ENCODE measurements at places on chromosomes 2 and 18. TPM values are rescaled to one million over a fixed set of nuclear protein-coding genes. Genes with fewer than 3 reads are reported as not detected.

- no peak for DNase-seq
- no peak overlapping the region for H3K4me3 ChIP-seq
- no peaks in the 10 kb centered on the region for H3K4me1 ChIP-seq
Observed at GRCh38 chr18:38664929-38665328, 1099.3 kb upstream of the CELF4 start.

DNA sequence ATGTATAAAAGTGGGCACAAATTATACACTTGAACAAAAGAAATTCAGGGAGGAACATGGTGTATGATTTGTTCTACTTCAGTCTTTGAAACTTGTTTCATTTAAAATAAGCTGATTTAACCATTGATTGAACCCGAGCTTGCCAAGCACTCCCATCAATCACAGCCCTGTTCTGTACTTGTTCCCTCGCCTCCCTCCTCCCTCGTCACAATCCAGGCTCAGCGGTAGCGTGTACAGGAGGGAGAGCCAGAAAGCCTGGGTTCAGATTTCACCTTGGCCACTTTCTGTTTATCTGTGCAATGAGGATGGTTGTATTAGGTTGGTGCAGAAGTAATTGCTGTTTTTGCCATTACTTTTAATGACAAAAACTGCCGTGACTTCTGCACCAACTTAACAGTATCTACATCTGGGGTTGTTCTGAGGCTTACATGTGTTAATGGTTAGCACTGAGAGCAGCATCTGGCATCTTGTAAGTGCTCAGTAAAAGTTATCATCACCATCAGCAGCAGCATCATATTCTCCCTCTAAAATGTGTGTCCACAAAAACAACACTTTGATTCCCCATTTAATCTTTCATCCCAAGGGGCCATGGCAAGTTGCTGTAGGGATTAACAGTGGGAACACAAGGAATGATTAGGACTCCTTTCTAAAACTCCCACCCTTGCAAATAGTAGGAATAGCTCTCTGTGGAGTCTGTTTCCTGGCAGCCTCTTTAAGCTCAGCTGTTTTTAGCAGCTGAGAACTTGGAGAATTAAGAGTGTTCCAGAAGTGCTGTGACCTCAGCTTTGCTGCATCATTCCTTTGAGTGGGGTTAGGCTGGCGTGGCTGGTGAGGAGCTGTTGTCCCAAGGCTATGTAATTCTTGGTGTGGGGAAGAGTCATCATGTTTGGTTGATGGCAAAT, 4.7 kb downstream of the DPYSL5 start:
- peaks cover 23% of the 10 kb centered on the region for H3K27me3 ChIP-seq
- DNase-seq = no peak

CREG2 gene
- not detected for total RNA-seq

- no peak overlapping the region for H3K4me3 ChIP-seq
- H3K27me3 ChIP-seq = no peaks in the 10 kb centered on the region
- H3K36me3 ChIP-seq = no peaks in the 10 kb centered on the region
- DNase-seq = no peak
- H3K4me1 ChIP-seq = peaks cover 54% of the 10 kb centered on the region
Observed at GRCh38 chr2:207156451-207157161, 9.1 kb downstream of the KLF7 start.

Data from CD4-positive, alpha-beta memory T cell (primary cell).